ENCODE measurements at places on chromosomes 12 and 14. TPM values are rescaled to one million over a fixed set of nuclear protein-coding genes. Genes with fewer than 3 reads are reported as not detected.

- DNase-seq: no peak
- no peak overlapping the region for H3K4me3 ChIP-seq
- no peaks in the 10 kb centered on the region for H3K4me1 ChIP-seq
- H3K36me3 ChIP-seq: no peaks in the 10 kb centered on the region
- H3K27me3 ChIP-seq: no peaks in the 10 kb centered on the region
Observed at GRCh38 chr12:4116251-4117111, 157.1 kb upstream of the CCND2 start.

SYNDIG1L gene
- total RNA-seq: not detected

MYF6 gene
- total RNA-seq: not detected

DNA sequence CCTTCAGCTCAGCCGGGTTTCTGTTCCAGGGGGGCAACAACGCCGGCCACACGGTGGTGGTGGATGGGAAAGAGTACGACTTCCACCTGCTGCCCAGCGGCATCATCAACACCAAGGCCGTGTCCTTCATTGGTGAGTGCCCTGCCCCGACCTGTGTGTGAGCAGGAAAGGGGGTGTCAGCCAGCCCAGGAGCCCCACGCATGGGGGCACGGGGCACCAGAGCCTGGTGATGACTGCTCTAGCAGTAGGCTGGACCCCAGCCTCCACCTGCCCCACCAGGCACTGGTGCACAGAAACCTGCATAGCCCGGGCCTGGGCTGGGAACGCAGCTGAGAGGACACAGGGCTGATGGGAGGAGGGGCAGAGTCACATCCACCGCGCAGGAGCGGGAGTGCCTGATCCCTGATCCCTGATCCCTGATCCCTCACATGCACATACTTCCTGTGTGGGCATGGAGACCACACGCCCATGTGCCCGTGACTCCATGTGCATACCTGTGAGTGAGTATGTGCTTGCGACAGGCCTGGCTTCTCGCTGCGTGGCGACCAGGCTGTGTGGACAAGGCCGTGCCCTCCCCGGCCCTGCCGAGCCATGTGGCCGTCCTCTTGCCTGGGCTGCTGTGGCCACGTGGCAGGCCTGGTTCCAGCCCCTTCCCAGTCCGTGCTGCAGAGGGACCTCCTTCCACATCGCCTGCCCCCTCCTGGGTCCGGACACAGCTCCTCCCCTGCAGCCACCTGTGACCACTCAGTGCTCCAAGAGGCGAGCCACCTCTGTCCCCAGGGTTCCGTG lies 11.2 kb downstream of the ADSS1 start:
- no peaks in the 10 kb centered on the region for H3K4me1 ChIP-seq
- no peak for DNase-seq
- no peaks in the 10 kb centered on the region for H3K36me3 ChIP-seq
- no peak overlapping the region for H3K4me3 ChIP-seq

DNA sequence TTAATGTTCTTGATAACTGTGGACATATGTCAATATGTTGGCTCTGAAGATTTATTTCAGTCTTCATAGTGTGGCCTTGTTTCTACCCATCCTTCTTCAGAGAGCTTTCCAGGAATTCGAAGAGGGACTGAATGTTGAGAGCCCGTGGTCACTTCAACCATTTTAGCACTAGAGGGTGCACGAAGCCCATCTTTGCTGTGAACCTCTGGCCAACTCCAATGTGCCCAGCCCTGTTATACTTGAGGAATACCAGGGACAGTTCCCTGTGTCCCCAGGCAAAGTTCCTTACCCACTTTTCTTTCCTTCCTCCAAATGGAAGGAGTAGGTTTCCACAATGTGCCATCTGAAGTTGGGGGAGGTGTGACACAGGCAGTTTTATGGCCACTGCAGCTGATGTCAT lies 603.5 kb downstream of the RPL10L start:
- no peak overlapping the region for H3K4me3 ChIP-seq
- H3K36me3 ChIP-seq: no peaks in the 10 kb centered on the region
- DNase-seq: peak; percentile 32
- H3K27ac ChIP-seq: no peak overlapping the region
- no peaks in the 10 kb centered on the region for H3K4me1 ChIP-seq

GRCh38 chr14:41476526-41476925 lies 130.2 kb upstream of the LRFN5 start:
- no peaks in the 10 kb centered on the region for H3K4me1 ChIP-seq
- H3K27ac ChIP-seq: no peak overlapping the region
- no peak overlapping the region for H3K4me3 ChIP-seq
- DNase-seq: no peak

CLEC1B gene
- total RNA-seq: not detected

DNA sequence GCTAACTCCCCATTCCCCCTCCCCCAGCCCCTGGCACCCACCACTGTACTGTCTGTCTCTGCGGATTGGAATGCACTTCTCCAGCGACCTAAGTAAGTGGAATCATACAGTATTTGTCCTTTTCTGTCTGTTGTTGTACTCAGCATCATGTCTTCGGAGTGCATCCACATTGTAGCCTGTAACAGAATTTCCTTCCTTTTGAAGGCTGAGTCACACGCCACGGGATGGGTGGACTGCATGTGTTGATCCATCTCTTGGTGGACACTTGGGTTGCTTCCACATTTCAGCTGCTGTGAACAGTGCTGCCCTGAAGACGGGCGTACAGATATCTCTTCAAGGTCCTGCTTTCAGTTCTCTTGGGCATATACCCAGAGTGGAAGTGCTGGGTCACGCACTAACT lies 34.4 kb downstream of the DDX51 start:
- DNase-seq: no peak
- no peaks in the 10 kb centered on the region for H3K27me3 ChIP-seq

TMTC3 gene
- 21.6 TPM for total RNA-seq

- H3K4me1 ChIP-seq: no peaks in the 10 kb centered on the region
- no peak overlapping the region for H3K4me3 ChIP-seq
- H3K27me3 ChIP-seq: no peaks in the 10 kb centered on the region
- DNase-seq: no peak
Observed at GRCh38 chr12:63206494-63206893, 55.5 kb upstream of the AVPR1A start.

DNA sequence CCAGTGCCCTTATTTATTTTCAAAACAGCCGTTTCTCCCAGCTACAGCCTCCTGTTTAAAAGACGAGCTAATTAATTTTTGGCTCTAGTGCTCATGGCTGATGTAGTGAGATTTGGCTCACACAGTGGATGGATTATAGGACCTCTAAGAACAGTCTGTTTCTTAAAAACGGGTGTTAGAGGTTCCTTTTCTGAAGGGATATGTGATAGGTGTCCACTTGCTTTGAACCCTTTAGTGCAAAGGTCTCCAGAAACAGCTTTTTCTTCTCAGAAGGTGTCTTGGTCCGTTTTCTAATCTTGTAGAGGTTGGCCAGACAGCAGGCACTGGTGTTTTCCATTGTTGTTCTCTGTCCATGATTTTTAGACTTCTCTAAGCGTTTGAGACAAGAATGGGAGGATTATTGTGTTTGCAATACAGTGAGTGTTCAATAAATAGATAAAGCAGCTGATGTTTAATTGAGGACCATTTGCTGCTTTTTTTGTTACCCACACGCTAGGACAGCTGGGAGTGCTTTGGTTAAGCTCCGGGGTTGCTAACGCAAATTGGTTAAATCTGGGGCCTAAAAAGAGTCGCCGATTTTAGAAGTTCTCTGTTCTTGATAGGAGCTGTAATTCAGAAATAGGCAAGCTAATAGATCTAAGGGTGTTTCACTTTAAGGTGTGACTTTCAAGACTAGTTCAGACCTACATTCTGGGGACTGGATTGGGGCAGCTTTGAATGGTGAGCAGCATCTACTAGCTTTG lies 1.0 kb downstream of the BORCS5 start:
- H3K4me3 ChIP-seq: peak overlapping the region; percentile 78
- H3K36me3 ChIP-seq: peaks cover 6% of the 10 kb centered on the region
- no peaks in the 10 kb centered on the region for H3K27me3 ChIP-seq
- no peak for DNase-seq
- H3K4me1 ChIP-seq: peaks cover 10% of the 10 kb centered on the region

GRCh38 chr12:19525274-19525673 lies 86.0 kb downstream of the AEBP2 start:
- no peaks in the 10 kb centered on the region for H3K4me1 ChIP-seq
- no peak for DNase-seq
- no peaks in the 10 kb centered on the region for H3K36me3 ChIP-seq
- H3K4me3 ChIP-seq: no peak overlapping the region

GRCh38 chr14:103408491-103409155 lies 23.4 kb downstream of the MARK3 start:
- no peak for DNase-seq
- H3K27ac ChIP-seq: no peak overlapping the region

- H3K27ac ChIP-seq: no peak overlapping the region
- no peaks in the 10 kb centered on the region for H3K27me3 ChIP-seq
- DNase-seq: no peak
- H3K36me3 ChIP-seq: no peaks in the 10 kb centered on the region
- no peak overlapping the region for H3K4me3 ChIP-seq
- H3K4me1 ChIP-seq: no peaks in the 10 kb centered on the region
Observed at GRCh38 chr14:101719045-101719645, 42.4 kb upstream of the PPP2R5C start.

SYT1 gene
- total RNA-seq: 3.0 TPM

DNA sequence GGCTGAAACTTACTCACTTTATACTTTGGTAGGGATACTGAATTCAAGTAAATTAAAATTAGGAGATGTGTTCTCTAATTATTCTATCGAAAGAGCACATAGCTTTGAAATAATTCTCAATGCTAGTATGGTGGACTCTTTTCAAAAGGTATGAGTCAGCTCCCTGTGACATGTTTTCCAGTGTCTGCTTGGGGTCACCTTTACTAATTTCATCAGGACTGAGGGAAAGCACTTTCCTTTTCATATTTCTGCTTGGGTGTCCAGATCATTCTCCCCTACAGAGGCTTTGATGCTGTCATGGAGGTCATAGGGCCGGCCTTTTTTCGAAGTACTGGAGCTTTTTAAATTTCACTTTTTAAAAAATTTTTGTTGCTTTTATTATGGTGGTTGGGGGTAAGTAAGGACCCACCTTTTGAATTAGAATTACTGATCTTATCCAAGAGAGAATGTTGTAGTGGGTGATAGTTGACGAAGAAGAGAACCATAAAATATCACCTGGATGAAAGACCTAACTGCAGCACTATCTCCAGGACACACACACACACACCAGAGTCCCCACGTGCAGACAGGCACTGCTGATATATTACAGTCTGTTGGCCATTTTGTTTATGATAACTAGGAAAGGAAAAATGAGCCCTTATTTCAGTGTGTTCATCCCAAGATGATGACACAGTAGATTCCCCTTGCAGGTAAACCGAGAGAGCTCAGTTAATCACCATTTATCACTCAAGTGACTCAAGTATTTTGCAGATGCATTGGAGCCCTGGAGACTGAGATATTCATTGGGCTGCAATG lies 558.6 kb downstream of the DIO2 start:
- H3K36me3 ChIP-seq: no peaks in the 10 kb centered on the region
- DNase-seq: no peak
- no peaks in the 10 kb centered on the region for H3K27me3 ChIP-seq
- no peaks in the 10 kb centered on the region for H3K4me1 ChIP-seq

VDR gene
- total RNA-seq: 3.0 TPM

- no peaks in the 10 kb centered on the region for H3K27me3 ChIP-seq
- DNase-seq: no peak
- H3K4me1 ChIP-seq: no peaks in the 10 kb centered on the region
- H3K36me3 ChIP-seq: no peaks in the 10 kb centered on the region
Observed at GRCh38 chr14:101458741-101459550, 102.3 kb upstream of the DIO3 start.

GRCh38 chr12:120132054-120132836 lies 15.7 kb upstream of the RAB35 start:
- H3K4me3 ChIP-seq: no peak overlapping the region
- no peak for DNase-seq
- no peaks in the 10 kb centered on the region for H3K27me3 ChIP-seq
- peaks cover 51% of the 10 kb centered on the region for H3K36me3 ChIP-seq

DNA sequence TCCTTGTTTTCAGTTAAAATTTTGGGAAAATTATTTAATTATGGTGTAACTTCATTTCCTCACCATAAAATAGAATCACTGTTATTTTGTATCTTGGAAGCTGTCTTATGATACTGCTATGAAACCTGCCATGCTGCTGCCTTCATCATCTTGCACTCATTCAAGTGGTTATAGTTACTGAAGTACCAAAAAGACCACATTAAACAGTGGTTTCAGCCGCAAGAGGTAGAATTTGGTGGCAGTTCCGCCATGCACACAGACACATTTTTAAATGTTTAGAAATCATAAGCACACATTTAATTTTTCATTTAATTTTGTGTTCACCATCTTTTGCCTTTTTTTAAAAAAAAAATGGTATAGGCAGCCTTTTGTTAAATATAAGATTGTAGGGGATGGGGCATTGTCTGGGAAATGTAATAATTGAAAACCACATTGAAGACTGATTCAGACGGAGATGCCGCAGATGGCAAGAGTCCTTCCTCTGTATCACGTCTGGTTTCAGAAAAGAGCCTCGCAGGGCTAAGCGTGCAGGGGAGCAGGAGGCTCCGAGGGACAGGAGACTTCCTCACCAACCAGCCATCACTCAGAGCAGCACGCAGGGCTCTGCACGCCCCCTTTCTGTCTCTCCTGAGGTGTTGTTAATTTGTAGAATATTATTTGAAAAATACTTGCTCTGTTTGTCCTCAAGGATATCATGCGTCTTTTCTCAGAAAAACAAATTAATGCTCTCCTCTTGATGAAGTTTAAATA lies 115.2 kb upstream of the PELI2 start:
- H3K36me3 ChIP-seq: no peaks in the 10 kb centered on the region
- no peak for DNase-seq
- no peak overlapping the region for H3K4me3 ChIP-seq
- no peak overlapping the region for H3K27ac ChIP-seq

ARHGDIB gene
- total RNA-seq: 1.6 TPM

RDH16 gene
- 0.08 TPM for total RNA-seq

PLCZ1 gene
- total RNA-seq: not detected

All from Panc1 (cell line).